Left ventricle myocardium inferior (tissue), 1 donor: ENCODE measurements at places on chromosomes 2 and 18. TPM values are rescaled to one million over a fixed set of nuclear protein-coding genes. Genes with fewer than 3 reads are reported as not detected.

PAIP2B gene
- 76.6 TPM for total RNA-seq

LCT gene
- total RNA-seq: not detected

PCGF1 gene
- 20.2 TPM for total RNA-seq

DNA sequence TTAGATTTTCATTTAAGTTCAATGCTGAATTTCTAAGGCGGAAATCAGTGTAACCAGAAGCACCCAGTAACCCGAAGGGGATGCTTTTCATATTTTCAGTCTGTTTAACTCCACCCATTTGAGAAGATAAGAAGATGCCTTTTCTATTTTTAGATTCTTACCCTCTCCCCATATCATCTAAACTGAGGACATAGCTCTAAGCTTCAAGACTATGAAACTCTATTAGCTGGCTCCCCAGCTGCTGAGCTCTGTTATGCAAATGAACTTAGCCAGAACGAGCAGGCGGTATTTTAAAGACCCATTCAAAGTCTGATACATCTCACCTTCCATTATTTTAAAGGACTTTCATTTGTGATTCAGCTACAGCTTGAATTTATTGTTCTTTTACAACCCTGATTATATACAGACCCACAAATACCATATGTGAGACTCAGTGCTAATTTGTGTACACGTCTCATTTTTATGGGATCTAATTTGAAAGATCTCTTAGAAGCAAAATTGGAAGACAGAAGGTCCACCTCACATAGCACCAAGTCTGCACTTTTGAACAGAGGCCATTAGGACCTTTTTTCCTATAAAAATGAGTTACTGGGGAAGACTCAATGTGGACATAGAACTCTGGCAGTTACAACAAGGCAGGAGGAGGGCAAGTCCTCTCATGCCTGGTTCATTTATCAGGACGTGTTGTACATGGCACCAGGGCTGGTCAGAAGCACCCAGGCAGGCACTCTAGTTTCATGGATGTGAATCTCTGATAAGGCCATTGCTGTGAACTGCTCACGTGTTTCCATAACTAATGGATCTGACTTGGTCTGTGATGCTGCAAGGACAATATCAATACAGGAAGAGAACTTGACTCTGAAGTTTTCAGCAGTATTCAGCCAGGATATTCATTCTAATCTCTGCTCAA lies 16.3 kb downstream of the CDC42EP3 start:
- no peak for DNase-seq
